ENCODE measurements at places on chromosomes 7 and 10.
A peak's percentile ranks its signal among the peaks of the same experiment; 100 is the strongest.

DNA sequence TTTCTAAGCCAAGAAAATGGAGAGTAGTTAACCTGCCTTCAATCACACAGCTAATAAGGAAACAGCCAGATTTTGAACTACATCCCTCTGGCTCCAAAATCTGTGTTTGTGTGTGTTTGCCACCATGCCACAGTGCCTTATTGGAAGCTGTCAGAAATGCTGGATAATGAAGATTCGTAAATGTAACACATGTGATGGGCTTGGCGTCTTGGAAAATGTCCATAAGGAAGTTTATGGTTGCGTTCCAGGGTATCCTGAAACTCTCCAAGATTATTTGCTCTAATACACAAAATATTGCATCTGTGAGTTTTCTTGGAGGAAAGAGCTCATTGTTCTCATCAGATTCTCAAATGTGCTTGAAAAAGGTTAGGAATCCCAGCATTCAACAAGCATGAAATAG, 22.7 kb downstream of the MYOF start:
- DNase-seq: no peak

DNA sequence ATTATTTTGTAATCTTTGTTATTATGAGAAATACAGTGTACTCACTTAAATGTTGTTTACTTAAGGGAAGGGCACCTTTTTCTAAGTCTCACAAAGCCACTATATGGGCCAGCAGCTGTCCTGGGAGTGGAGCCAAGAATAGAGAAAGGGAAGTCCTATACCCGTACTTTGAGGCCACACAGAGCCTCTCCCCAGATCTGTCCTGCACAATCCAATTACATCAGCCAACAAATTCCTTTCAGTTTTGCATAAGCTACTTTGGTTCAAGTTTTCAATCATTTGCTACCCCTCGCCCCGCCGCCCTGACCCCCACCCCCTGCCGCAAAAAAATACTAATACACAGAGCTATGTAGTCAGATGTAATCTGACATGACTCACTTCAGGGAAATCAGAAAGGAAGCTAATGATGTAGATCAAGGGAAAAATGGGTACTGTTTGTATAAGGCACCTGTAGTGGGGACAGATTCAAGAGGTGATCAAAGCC, 297.4 kb upstream of the NEBL start:
- no peak for DNase-seq

DNA sequence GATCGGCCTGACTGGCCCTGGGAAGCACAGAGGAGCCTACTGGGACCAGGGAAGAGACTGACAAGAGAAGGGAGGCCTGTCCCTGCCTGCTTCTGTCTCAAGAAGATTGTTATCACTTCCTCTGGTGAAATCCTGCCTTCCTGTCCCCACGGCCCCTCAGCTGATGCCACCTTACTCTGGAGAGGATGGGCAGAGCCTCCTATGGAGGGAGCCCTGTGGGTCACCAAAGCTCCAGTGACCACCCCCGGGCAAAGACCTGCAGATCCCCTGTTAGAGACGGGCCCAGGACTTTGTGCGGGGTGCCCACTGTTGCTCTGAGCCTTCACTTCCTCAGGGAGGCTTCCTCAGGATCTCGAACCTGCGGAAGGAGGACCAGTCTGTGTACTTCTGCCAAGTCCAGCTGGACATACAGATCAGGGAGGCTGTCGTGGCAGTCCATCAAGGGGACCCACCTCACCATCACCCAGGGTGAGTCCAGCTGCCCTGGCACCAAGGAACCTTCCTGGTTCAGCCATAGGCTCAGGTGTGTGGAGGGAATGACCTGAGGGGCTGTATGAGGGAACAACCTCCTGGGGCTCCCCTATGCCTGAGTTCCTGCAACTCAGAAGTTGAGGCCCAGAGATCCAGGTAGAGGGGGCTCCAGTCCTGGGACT, 1.4 kb upstream of the PILRB start:
- no peak for DNase-seq

DNA sequence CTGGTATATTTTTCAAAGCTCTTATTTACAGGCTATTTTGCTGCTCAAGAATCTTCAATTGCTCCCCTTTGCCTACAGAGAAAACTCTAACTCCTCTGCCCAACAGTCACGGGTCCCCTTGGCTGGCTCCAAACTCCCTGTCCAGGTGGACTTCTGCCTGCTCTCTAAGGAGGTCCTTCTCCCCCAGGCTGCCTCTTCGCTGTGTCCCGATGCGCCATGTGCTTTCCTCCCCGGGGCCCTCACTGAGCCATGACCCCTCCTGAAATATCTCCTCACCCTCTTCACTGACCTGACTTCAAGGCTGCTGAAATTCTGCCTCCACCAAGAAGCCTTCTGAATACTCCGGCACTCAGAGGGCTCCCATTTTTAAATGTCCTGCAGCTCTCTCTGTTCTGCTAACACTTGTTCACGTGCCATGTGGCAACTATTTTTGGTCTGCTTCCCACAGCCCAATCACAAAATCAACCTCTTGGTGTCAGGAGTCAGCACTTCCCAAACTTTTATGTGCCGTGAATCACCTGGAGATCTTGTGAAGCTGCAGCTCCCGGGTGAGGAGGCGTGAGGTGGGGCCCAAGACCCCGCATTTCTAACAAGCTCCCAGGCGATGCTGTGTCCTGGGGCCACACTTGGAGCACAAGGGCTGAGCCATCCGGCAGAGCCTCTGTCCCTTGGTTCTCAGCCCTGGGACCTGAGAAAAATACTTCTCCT, 85.7 kb upstream of the COL13A1 start:
- no peak for DNase-seq

- DNase-seq: no peak
These were observed 103.0 kb downstream of the NXPH1 start for GRCh38 chr7:8536431-8536830.

GRCh38 chr7:55099821-55100543, 81.2 kb downstream of the EGFR start:
- no peak for DNase-seq

DNA sequence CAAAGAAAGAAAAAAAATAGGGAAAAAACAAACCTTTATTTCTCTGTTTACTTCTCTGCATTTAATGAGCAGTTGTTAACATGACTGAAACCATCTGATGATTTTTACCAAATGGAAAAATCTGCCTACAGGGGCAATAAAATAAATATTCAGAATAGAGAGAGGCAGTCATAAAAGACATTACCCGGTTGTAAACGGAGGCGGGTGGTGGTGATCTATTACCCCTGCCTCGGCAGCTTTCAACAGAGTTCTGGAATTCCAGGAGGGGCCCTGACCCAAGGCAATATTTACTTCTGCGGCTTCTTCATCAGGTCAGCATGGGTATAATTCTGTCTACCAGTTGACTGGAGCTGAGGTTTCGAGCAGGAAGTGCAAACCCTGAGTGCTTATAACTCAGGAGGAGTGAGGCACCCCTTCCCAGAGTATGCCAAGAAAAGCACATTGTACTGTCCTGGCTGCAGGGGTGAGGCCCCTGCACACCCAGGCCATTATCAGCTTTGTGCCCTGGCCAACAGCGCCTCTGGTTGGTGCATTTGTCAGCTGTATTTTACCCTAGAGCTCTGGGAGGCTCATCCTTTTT, 8.2 kb upstream of the CXCL12 start:
- DNase-seq: no peak

DNA sequence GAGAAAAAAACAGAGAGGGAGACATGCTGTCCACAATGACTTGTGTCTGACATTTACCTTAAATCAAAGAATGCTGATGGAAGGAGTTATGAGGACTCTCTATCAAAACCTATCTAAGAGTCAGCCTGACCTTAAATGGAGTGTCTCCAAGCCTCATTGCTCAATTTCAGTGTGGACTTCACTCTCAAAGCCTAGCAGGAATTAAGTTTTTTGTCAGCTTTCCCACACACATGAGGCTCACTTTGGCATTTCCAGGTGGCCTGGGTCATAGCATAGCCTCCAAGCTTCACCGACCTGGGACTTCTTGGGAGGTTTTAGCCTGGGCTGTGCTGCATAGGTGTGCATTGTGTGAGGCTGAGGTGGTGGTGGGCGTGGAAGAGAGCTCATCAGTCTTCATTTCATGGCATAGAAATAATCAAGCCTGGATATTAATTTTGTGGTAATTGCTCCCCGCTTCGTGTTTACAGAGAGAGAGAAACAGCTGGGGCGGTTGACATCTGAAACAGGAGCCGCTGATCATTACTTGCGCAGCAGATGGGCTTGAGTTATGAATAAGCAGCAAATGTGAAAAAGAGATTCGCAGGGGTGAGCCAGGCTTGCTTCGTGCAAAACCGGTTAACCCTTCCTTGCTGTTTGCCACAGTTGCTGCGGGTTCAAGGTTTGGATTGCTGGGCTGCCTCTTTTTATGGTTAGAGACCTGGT, 647.8 kb downstream of the INHBA start:
- no peak for DNase-seq

DNA sequence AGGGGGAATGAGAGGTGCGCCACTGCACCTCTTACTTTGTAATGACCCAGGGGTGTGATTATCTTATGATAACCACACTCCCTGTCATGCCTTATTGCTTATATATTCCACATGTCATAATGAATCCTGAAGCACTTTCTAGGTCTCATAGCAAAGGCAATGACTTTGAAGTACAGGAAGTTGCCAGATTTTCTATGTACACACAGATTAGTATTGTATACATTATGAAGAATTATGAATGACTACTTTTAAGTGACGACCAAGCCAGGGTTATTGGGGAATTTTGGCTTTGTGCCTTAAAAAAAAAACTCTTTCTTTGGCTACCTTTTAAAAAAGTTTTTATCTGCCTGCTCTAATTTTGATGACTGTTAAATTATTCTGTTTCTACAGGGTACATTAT, 269.6 kb downstream of the MDFIC start:
- no peak for DNase-seq

DNA sequence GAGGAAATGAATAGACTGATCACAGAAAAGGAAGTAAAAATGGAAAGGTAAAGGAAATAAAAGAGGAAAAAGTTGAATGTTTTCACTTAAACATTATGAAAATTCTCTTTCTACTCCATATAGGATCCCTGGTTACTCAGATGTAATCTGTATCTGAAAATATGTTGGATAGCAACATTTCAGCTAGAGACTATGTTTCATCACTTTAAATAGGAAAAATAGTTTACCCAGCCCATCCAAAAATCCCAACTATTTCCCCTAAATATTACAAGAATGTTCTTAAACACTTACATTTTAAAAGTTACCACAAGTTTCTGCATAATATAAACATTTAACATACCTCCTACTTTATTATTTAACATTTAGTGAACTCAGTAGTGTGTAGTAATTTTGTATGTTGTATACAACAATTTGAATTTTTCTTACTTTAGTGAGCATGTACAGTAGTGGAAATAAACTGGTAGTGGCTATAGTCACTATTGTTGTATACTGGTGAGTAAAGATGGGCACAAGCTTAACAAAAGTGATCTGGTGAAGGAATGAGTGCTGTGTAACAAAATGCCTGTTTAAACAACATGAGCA, 27.1 kb downstream of the SLF2 start:
- no peak for DNase-seq

DNA sequence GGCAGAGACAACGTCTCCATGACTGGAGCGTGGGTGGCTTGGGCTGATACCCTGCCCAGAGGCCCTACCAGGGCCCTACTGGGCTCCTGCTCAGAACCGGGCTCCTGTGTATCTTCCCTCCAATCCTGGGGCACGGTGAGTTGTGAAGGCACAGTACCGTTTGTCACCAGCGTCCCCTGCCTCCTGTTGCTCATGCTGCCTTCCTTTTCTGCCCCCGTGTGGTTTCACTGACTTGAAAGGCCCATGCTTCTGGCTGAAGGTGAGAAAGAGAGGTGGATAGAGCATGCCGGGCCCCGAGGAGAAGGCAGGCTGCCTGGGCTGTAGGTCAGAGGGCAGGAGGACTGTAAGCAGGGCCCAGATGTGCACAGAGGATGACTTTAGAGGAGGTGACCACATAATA, 9.1 kb upstream of the DMBT1 start:
- DNase-seq: peak; percentile 35

- DNase-seq: no peak
These were observed 178.5 kb downstream of the KCNMA1 start for GRCh38 chr10:77458986-77459590.

DNA sequence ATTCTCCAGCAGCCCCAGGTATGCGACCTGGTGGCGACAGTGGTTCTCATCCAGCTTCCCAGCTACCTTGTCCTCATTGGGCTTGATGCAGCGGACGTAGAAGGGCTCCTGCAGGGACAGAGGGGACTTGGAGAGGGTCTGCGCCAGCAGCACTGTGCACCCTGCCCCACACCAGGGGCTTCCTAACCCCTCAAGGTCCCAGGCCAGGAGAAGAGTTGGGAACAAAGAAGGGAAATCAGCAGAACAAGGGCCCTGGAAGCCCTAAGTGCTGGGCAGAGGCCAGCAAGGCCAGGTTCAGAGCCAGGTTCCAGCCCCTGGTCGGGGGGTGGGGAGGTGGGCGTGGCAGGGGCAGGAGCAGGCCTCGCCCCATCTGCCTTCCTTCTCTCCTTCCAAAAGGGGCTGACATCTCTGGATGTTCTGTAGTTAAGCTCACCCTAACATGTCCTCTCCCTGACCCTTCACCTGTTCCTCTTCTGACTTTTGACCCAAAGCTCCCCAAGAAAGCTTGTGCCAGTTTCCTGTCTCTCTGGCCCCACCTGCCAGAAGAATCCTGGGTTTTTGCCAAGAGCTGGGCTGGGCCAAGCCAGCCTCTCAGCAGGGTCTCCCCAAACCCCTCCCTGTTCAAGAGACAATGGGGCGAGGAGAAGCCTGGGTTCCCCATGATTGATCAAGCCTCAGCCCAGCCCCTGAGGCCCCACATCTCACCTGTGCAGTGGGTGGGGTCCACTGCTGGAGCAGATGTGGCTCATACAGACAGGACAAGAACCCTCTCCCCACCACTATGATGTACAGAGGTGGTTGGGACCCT, 11.9 kb downstream of the MYO1G start:
- DNase-seq: no peak

DNA sequence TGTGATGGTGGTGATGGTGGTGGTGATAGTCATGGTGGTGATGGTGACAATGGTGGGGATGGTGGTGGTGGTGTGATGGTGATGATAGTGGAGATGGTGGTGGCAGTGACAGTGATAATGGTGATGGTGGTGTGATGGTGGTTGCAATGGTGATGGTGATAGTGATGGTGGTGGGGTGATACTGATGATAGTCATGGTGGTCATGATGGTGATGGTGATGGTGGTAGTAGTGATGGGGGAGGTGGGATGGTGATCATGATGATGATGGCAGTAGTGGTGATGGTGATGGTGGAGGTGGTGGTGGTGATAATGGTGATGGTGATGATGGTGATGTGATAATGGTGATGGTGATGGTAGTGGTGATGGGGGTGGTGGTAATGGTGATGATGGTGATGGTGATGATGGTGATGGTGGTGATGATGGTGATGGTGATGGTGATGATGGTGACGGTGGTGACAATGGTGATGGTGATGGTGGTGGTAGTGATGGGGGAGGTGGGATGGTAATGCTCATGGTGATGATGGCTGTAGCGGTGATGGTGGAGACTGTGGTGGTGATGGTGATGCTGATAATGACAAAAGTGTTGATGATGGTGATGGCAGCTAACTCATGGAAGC, 4.7 kb upstream of the PWWP2B start:
- DNase-seq: no peak

GRCh38 chr10:30786131-30786530, 156.6 kb upstream of the LYZL2 start:
- DNase-seq: no peak

GRCh38 chr10:50936335-50936734, 50.9 kb upstream of the A1CF start:
- no peak for DNase-seq

GRCh38 chr10:89280508-89280907, 21.3 kb upstream of the IFIT2 start:
- no peak for DNase-seq

Data from CD4-positive, alpha-beta T cell treated with Interleukin-6 at 100 ng/mL for 8 hours (primary cell).